ENCODE measurements at places on chromosomes 6 and 20.

GRCh38 chr20:64244870-64245603, 10.5 kb upstream of the PCMTD2 start:
- DNase-seq, result no peak

GRCh38 chr6:166936079-166936787, 20.1 kb downstream of the RNASET2 start:
- DNase-seq, result peak; percentile 67

DNA sequence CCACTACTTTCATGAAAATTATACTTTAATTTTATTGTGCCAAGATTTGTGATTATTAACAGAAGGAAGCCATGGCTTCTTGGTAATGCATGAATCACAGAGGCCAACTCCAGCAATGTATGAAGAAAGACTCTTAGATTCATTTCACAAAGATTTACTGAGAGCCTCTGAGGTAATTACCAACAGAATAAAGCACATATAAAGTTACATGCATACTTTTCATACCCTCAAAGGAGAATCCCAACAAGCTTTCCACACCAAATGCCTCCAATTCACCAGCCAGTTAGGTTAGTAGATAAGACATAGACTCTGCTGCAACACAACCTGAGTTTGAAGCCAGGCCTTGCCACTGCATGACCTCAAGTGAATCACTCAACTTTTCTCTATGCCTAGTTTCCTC, 41.9 kb downstream of the HBS1L start:
- no peak for DNase-seq

DNA sequence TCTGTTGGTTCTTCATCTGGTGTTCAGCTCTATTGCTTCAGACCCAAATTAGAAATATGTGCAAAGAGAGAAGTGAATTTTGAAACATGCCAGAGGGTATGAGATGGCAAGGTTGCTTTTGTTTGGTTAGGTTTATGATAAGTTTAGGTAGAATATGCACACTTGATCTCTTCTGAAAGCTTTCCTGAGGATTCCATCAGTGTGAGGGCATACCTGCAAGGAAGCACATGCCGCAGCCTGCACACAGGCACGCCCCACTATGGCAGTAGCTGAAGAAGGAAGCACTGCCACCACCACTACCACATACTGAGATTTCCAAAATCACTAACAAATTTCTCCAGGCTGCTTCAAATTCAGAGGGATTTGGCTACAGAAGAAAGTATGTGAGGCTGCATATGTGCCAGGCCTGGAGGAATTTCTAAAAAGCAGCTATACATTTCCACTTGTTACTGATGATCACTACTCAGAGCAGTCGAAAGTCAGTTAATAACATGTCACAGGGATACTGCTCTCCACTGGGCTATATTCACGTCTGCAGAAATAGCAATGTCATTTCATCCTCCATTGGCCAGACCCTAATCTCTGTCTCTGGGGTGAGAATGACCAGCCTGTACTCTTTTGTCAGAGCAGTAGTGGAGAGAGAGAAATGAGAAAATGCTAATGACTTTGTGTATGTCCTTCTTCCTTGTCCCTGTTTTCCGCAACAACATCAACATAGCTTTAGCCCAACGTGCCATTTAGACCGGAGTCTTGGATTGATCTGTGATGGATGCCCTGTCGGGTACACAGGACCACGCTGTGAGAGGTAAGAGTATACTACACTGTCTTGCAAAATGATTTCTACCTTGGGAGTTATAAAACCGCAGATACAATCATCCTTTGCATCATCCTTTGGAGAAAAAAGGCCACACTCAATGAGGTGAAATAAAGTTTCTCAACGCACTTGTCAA, 396.7 kb downstream of the LAMA2 start:
- DNase-seq, result no peak

DNA sequence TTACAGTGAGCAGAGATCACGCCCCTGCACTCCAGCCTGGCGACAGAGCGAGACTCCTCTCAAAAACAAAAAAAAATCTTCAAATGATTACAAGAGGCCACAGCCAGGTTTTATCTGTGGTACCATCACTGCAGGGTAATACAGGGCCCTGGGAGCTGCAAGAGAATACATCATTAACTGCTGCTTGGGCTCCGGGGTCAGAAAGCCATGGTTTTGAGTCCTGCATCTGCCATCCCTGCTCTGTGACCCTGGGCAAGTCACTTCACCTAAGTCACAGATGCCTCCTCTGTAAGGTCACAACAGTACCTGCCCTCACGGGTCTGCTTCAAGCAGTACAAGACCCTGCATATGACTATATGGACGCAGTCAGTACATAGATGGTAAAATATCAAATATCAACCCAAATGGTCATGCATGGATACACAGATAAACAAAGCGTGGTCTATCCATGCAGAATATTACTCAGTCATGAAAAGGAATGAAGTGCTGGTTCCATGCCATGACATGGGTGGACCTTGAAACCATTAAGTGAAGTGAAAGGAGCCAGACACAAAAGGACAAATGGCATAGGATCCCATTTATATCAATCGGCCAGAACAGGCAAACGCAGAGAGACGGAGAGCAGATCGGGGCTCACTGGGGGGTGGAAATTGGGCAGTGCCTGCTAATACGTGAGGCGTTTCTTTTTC, 83.6 kb downstream of the NFATC2 start:
- DNase-seq, result no peak

GRCh38 chr6:83138118-83138722, 54.8 kb downstream of the PGM3 start:
- DNase-seq, result no peak

GRCh38 chr6:5850848-5851255, 155.9 kb downstream of the NRN1 start:
- DNase-seq, result no peak

DNA sequence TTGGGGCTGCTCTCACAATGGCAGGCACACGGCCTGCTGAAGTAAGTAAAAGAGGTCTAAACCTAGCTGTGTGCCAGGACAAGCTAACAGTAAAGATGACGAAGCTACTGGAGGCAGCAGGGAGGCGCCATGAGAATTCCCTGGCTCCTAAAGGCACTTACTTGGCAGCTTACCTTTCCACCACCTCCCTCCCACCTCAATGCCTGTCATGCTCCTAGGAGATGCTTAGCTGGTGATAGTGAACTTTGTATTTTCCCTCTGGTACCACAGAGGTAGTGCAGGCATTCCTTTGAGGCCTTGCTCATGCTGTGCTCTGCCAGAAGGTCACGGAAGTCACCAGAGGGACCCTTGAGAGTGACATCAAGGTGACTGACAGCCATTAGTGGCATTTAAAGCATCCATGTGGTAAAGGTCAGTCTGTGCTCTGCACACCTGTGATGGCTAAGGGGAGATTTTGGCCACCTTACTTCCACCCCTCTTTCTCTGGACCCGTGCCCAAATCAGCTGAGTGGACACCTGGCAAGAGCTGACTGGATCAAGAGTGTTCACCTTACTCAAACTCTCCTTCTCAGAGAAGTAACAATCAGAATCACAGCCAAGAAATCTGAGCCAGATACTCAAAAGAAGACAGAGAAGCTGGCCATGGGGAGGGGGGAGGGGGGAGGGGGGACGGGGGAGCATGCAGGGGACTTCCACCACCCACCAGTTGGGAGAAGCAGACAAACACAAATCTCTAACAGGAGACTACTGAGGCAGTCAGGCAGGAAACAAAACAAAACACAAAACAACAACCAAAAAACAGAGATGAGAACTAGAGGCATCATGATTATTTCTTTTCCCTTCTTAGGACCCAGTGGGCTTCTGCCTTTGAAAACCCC, 2.9 kb downstream of the FKBP1A start:
- no peak for DNase-seq

DNA sequence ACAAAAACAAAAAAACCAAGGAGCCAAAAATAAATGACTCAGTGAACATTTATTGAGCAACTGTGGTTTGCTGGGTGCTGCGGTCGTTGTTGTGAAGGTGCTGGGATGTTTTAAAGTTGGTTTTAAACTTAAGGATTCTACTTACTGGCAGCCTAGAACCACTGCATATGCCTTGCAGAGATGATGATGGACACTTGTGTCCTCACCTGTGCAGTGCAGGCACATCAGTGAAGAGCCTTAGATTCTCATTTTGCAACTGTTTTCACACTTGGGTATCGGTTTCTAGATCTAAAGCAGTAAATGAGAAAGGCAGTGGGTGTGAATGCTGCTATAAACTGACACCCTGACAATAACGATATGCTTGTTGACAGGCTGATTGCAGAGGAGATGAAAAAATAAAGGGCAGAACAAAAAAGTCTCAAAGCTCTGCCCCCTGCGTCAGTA, 68.8 kb downstream of the UTRN start:
- peak; percentile 25 for DNase-seq

GRCh38 chr6:132764370-132764769, 6.7 kb upstream of the VNN2 start:
- DNase-seq, result no peak

DNA sequence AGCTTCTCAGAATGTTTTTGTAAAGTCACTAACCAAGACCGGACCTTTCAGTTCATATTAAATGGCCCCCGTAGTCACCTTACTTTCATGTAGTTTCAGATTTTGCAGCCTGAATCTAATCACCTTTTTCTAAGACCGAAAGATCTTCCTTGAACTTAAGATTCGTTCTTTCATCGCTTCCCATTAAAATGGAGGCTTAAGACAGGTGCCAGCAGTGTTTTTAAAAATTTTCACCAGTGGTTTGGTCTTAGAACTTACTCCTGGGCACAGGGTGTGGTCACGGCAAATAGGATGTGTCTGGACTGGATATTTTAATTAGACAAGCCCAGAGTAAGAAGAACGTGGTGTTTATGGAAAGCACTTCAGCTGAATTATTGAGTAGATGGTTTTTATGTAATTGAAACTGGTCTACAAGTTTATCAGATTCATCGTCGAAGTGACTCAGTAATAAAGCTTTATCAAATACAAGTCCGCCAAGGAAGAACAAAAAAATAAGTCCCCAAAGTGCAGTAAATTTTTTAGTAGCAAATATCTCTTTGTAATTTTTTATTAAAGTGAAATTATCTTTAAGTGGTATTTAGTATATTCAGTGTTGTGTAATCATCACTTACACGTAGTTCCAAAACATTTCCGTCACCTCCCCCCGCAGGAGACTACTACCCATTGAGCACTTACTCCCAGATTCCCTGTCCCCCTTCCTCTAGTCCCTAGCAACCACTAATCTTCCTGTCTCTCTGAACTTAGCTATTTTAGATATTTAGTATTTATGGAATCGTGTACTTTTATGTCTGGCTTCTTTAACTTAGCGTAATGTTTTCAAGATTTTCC, 868 bp downstream of the SRSF3 start:
- peak; percentile 37 for DNase-seq

DNA sequence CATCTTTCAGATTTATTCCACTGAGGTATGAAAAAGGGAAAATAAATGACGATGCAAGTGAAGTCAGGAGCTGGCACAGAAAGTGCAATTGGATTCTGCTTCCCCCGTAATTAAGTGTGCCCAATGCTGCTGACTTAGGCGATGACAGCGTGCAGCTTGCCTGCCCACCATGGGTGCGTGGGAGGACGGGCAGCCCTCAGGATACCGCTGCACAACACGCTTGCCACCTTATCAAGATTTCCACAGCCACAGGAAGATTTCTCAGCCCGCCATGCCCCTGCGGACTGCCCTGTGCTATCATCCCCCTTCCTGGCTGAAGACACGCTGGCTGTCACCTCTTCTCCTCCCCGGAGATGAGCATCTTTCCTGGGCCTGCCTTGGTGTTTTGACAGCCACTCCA, 103.3 kb upstream of the BACH2 start:
- no peak for DNase-seq

DNA sequence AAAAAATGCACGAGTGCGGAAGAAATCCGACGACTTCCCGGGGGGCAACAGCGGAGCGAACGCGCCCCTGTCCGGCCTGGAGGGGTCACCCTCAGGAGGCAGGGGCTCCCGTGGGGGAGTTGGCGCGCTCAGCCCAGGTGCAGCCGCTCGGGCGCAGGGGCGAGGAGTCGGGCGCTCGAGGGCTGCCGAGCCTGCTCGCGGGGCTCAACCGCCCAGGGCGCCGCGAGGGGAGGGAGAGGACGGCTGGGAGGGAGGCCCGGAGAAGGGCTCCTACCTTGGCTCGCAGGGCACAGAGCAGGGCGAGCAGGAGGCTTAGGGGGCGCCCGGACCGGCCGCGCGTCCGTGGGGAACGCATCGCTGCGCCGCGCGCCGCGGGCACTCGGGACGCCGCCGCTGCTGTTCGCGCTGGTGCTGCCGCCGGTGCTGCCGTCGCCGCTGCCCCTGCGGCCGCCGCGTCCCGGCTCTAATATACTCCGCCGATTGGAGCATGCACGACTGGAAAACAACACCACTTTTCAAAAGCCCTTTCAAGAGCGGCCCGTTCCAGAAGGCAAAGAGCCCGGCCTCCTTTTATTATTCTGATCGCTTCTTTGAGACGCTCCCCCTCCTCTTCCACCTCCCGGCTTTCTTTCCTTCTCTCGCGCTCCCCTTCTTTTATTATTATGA, 490 bp downstream of the JAG1 start:
- no peak for DNase-seq

- no peak for DNase-seq
Measured at GRCh38 chr6:46072866-46073265, 56.9 kb upstream of the ENPP4 start.

GRCh38 chr6:156885562-156885961, 108.4 kb downstream of the ARID1B start:
- DNase-seq, result no peak

DNA sequence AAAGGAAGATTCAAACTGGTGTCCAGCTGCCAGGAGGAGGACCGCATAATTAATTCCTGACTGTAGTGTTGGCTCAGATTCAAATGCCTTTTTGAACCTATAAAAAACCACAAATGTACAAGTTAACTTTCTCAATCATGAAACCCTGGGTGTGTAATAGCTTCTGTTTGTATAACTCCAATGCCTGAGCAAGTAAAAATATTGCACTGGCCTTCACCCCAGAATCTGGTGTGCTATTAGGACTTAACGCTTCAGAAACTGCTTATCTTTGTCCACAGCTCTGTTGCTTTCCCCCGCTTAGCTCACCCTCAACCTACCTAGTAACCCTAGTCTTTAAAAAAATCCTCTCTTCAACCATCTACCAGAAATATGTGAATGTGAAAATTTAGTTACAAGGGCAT, 119.1 kb upstream of the MAP7 start:
- DNase-seq, result no peak

DNA sequence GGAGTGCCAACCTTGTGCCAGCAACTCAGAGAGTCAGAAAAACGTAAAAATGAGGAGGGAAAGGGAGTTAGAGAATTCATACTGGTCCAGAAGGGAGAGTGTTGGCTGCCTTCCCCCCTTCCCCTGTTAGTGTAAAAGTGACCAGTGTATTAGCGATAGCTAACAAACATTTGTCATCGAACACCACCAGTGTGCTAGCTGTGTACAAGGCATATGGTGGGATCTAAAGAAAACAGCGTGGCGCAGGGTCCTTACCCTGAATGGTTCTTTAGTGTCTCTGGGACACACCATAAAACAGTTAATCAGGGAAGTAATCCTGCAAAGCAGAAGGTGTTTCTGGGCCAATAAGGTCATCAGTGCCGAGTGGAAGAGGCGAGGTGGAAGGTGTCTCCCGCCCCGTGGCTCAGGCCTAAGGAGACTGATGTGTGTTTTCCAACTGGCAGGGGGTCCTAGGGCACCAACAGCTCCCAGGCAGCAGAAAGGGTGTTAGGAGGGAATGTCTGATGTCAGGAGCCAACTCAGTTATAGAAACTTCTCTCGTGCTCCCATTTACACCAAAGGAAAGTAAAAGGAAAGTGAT, 91.9 kb downstream of the TCP11 start:
- DNase-seq, result no peak

GRCh38 chr6:63888416-63888815, 252.8 kb downstream of the PHF3 start:
- DNase-seq, result no peak
